Temporal lobe (tissue), 4 donors: ENCODE measurements at places on chromosomes 3 and 15. TPM values are rescaled to one million over a fixed set of nuclear protein-coding genes. Genes with fewer than 3 reads are reported as not detected.

Gene PPP2R3A
- 29.7 TPM for total RNA-seq

Gene LRRIQ4
- total RNA-seq = 0.49 TPM

Gene GADL1
- total RNA-seq = 1.2 TPM

Gene ZBBX
- 3.9 TPM for total RNA-seq

Gene CFAP91
- 4.9 TPM for total RNA-seq

Gene ALG1L2
- total RNA-seq = not detected

Gene DPPA2
- not detected for total RNA-seq
